ENCODE measurements at places on chromosomes 3 and 15.

- DNase-seq = no peak
Measured at GRCh38 chr3:112671930-112672715, 31.2 kb upstream of the CCDC80 start.

- no peak for DNase-seq
Measured at GRCh38 chr3:165193366-165194254, 2.6 kb downstream of the SLITRK3 start.

DNA sequence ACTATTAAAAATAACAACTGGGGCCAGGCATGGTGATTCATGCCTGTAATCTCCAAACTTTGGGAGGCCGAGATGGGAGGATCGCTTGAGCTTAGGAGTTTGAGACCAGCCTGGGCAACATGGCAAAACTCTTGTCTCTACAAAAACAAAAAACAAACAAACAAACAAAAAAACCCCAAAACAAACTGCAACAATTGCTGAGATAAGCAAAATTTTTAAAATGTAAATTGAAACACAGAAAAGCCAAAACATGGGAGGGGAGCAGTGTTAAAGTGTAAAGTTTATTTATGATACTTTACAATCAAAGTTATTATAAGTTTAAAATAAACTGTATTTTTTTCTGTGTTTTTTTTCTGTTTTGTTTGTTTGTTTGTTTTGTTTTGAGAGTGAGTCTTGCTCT, 207.7 kb downstream of the PCCB start:
- no peak for DNase-seq

- no peak for DNase-seq
Measured at GRCh38 chr3:111285694-111286093, 214.1 kb downstream of the NECTIN3 start.

- DNase-seq = no peak
Measured at GRCh38 chr15:99999282-100000070, 266.2 kb upstream of the LYSMD4 start.

DNA sequence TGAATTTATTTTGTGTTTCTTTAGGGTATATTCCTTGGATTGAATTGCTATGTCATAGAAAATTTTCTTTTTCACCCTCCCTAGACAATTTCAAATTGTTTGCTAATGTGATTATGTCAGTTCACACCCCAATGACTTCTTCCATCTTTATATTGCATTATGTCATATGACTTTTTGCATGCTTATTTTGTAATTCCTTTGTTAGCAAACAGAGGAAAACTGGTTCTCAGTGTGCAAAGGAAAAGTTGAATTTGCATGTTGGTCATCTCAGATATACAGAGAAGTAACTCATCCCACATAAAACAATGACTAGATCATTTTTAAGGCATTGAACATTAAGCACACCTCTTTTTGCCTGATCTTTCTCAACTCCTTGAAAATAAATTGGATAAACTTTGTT, 3.3 kb upstream of the RNF13 start:
- DNase-seq = no peak

DNA sequence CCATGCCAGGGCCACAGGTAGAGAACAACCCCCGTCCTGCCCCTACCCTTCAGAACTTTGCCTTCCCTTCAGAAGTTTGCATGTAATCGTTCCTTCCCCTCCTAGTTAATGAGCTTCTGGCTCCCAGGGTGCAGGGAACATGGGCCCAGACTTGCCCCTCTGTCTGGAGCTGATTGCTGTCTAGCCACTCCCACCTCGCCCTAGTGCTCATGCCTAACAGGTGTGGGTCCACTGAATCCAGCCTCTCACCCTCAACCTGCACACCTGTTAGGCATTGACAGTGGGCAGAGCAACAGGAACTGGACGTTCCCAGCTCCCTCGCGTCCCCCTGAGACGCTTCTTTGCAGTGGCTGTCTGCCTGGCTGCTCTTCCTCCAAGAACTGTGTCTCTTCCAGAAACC, 40.3 kb downstream of the WNT5A start:
- no peak for DNase-seq

DNA sequence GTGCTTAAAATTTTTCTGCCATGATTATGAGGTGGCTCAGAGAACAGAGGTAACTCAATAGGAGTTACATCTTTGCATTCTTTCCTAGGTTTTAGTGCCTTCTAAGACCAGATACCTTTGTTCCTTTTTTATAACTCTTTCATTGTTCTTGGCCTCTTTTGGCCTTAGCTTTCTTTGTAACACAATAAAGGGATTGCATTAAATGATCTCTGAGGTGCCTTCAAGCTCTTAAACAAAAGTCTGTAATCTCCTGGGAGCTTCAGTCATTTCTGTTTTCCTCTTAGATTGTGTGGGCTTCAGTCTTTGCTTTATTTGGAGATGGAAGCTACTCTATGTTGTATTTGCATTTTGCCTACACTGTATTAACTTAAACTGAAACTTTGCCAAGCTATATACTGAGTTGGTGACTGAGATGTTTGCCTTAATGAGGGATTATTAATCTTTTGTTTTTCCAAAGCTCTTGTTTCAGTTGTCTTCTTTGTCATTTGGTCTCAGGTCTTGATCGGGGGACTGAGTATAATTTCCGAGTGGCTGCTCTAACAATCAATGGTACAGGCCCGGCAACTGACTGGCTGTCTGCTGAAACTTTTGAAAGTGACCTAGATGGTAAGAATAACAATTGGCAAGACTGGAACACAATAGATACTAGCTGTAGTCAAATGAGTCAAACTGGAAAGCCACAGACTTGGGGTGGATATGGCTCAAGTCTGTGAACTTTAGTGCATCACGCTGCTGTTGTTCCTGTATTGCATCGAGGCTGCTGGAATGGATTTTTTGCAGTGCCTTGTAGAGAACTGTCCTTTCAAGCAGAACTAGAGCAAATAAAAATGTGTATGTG, 110.3 kb downstream of the HCN4 start:
- no peak for DNase-seq

- DNase-seq = no peak
Measured at GRCh38 chr3:149536429-149536828, 61.9 kb downstream of the TM4SF4 start.

GRCh38 chr3:30643763-30644462, 37.5 kb downstream of the TGFBR2 start:
- no peak for DNase-seq

GRCh38 chr3:184884359-184885017, 72.5 kb downstream of the VPS8 start:
- DNase-seq = no peak

DNA sequence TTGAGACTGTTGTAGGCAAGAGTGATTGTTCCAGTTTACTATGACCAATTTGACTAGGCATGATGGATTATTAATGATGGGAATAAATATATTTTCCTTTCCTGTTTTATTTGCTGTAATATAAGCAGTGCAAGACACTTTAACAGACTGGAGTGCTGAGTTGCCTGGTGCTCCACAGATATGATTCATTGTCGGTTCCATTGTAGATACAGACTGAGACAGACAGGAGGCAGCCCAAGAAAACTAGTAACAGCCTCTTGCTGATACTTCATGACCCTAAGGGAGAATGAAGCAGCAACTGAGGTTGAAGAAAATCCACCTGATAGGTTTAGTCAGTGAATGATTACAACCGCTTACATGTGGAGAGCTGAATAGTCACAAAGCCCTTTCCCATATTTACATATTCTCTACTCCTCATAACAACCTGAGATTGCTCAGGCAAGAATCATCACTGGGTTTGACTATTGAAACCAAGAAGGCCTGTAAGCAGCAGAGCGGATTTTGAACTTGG, 235.1 kb upstream of the TPRG1 start:
- DNase-seq = no peak

- no peak for DNase-seq
Measured at GRCh38 chr15:72760590-72761260, 22.8 kb downstream of the ADPGK start.

DNA sequence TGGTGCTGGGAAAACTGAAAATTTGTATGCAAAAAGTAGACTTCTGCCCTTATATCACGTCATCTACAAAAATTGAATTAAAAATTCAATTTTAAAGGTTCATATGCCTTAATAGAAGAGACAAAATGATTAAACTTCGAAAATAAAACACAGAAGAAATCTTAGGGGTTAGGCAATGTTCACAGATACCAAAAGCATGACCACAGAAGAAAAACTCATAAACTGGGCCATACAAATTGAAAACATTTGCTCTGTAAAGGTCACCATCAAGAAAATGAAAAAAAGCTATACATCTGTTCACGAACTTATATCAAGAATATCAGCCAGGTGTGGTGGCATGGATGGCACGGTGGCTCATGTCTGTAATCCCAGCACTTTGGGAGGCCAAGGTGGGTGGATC, 245.1 kb downstream of the PCCB start:
- DNase-seq = no peak

GRCh38 chr15:89593018-89593417, 17.7 kb downstream of the TICRR start:
- no peak for DNase-seq

DNA sequence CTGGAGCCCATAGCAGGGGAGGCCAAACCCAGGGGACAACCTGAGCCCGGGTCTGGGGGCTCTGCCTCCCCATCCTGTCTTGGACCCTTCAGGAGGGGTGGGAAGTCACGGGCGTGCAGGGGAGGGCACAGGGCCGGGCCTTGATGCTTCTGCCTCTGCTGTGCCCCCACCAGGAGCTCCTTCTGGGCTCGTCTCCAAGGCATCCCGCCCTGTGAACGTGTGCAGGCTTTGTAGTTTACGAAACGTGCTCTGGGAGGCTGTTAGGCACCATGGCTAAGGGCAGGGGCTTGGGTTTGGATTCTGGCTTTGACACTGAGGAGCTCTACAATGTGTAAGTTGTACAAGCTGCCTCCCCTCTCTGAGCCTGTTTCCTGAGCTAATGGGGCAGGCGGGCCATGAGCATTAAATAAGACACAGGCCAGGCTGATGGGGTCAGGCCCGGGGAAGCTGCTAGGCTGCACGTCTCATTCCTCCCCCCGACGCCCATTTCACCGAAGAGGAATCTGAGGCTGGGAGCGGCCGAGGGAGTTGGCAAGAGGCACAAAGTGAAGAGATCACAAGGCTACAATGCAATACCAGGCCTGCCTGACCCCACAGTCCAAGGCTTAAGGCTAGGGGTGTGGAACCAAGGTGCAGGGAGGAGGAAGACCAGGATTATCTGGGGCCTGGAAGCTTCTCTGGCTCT, 19.6 kb downstream of the PLXND1 start:
- DNase-seq = no peak

DNA sequence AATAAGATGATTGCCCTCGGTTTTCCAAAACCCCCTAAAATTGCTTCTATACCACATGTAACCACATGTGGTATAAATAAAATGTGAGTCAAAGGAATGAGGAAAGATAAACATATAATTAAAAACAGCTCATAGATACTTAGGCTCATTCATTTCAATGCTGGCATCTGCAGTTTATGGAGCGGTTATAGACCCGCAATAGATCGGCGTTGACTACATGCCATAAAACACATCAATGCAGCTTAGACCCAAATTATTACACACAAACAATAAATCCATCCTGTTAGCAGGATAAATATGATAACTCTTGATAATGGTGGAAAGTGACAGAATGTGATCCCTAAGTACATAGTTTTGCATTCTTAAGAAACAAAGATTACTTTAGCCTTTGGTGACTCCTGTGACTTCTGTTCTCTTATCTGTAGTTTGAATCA, 143.7 kb downstream of the NR2F2 start:
- no peak for DNase-seq

GRCh38 chr3:20111836-20112235, 71.6 kb downstream of the KAT2B start:
- no peak for DNase-seq

- no peak for DNase-seq
Measured at GRCh38 chr15:89495638-89496145, 691 bp downstream of the RHCG start.

- DNase-seq = no peak
Measured at GRCh38 chr15:66505430-66505811, 295 bp downstream of the ZWILCH start.
